ENCODE measurements at places on chromosomes 5 and 9. TPM values are rescaled to one million over a fixed set of nuclear protein-coding genes. Genes with fewer than 3 reads are reported as not detected.

- no peak for DNase-seq
These were observed 1.5 kb upstream of the SARDH start for GRCh38 chr9:133739408-133740280.

Gene IFNA2
- not detected for total RNA-seq

- DNase-seq, result no peak
These were observed 187.4 kb upstream of the SLC24A2 start for GRCh38 chr9:19976226-19976625.

DNA sequence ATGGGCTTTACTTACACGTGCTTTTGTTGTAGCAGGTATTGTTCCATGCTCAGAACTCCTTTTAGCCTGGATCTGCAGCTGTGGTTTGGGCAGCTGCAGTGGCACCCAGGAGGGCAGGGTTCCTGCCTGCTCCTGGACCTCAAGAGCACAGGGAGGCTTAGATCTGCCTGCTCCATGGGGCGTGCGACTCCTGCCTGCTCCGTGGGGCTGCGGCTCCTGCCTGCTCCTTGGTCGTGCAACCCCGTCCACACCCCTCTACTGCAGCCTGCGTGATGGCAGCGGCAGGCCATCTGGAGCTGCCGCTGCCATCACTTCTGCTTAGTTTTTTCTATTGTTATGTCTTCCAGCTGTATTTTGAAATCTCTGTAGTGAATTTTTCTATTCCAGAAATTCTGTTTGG, 11.7 kb upstream of the UGT3A2 start:
- DNase-seq, result no peak
